ENCODE measurements at places on chromosomes 2 and 18.

DNA sequence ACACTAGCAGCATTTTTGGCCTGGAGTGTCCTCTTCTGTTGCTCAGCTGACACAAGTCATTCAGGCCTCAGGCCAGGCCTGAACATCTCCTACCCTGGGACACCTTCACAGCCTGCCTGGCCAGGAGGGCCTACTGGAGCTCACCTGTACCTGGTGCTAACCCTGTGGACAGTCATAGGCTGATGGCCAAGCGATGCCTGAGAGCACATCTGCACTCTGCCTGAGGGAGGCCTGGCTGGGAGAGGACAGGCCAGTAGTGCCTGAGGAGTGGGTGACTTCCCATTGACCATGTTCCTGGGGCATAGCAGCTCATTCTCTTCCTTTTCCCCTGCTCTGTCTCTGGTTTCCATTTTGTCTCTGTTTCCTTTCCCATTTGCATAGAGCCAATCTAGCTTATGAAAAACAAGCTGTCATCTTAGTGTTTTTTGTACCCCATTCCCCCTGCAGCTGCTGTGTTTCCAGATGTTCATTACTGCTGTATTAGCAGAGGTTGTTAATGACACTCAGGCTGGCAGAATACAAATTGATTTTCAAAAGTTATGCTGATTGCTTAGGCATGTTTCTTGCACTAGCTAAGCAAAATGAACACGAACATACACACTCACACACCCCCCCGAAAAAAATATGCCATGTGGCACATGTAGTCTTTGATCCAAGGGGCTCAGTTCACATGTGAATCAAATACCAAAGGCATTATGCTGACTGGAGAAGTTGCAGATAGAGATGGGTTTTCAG lies 149.7 kb upstream of the HS6ST1 start:
- DNase-seq: no peak

DNA sequence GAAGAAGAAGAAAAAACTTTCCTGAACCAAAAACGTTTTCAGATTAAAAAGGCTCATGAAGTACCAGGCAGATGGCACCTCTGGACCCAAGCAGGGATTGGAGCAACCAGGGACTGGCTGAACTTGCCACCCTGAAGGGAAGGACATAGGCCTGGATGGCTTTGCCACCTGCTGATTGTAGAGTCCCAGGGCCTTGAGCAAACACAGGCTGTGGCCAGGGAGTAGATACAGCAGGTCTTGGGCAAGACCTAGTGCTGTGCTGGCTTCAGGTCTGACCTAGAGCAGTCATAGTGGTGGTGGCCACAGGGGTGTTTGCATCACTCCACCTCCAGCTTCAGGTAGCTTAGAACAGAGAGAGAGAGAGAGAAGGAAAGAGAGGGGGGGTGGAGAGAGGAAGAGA lies 231.5 kb upstream of the FBXO11 start:
- no peak for DNase-seq

GRCh38 chr2:49943944-49944778 lies 789.8 kb upstream of the FSHR start:
- no peak for DNase-seq

DNA sequence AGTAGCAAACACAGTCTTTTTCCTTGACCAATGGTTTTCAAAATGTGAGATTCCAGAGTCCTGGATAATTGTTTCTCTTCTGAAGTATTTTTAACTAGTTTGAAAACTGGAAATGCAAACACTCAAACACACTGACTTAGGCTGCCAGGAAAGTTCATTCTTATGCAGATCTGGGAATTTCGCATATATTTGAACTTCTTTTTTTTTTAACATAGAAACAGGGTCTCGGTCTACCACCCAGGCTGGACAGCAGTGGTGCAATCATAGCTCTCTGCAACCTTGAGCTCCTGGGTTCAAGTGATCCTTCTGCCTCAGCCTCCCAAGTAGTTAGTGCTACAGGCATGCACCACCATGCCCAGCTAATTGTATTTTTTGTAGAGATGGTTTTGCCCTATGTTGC lies 79.6 kb downstream of the DYM start:
- no peak for DNase-seq

DNA sequence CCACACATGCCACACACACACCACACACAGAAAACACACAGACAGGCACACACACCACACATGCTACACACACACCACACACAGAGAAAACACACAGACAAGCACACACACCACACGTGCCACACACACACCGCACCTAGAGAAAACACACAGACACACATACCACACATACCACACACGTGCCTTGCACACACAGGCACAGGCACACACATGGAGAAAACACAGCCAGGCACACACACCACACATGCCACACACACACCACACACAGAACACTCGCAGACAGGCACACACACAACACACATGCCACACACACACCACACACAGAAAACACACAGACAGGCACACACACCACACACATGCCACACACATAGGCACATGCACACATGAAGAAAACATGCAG lies 242.1 kb upstream of the MYT1L start:
- no peak for DNase-seq

DNA sequence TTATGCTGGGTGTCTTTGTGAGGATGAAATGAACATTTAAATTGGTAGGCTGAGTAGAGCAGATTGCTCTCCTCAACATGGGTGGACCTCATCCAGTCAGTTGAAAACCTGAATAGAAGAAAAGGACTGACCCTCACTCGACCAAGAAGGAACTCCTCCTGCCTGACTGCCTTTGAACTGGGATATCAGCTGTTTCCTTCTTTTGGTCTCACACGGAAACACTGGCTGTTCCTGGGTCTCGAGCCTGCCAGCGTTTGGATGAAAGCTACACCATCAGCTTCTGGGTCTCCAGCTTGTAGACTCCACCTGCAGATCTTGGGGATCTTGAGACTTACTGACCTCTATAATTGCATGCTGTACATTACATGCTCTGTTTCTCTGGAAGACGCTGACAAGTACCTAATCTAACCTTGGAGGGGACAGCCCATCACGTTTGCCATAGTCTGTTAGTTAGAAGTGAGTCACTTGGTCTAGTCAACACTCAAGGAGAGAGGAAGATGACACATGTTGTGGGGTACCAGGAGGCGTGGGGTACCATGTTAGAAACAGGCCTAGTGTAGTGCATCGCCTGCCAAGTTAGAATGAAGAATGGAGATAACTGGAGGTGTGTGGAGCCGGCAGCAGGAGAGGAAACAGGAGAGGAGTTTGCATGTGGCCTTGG lies 267.0 kb downstream of the MREG start:
- no peak for DNase-seq

- DNase-seq: no peak
Observed at GRCh38 chr2:43251171-43251731, 24.8 kb upstream of the ZFP36L2 start.

GRCh38 chr18:65214456-65214855 lies 536.4 kb upstream of the CDH7 start:
- no peak for DNase-seq

- DNase-seq: no peak
Observed at GRCh38 chr2:85611217-85611704, 605 bp downstream of the C2orf68 start.

GRCh38 chr2:20111311-20112131 lies 60.1 kb upstream of the LAPTM4A start:
- DNase-seq: no peak

DNA sequence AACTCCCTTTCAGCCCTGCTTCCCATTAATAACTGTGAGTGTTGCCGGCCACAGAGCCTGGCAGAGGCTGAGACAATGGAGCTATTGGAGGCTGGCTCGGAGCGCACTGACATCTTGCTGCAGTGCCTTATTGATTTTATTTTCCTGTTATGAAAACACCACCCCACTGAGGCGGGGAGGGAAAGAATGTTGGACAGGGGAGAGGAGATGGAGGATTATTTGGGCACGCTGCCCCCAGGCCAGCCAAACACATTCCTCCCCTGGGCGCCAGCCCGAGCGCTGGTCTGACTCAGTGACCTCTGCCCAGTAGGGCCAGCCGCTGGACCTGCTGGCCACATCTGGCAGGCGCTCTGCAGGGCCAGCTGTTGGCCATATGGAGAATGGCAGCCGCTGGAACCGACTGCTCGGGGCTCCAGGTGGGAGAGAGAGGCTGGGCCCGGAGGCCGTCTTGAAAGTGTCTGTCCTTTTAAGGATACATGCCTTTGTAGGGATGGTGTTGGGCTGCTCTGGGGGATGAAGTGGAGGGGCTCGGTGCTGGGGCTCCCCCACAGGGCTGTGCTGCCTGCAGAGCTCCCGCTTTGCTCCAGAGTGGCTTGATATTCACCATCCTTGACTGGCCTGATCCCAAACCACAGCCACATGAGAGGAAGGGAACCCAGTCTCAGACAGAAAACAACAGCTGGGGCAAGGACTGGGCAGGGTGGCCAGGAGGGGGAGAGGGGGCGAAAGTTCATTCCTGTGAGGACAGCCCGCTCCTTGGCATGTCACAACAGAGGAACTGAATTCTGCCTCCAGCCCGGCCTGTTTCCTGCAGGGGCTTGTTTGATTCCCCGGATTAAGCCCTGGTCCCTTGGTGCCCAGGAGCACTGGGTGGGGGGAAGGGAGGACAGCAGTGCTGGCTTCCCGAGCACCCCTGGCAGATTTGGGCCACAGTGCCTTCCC lies 179.0 kb downstream of the KLHL29 start:
- DNase-seq: no peak

DNA sequence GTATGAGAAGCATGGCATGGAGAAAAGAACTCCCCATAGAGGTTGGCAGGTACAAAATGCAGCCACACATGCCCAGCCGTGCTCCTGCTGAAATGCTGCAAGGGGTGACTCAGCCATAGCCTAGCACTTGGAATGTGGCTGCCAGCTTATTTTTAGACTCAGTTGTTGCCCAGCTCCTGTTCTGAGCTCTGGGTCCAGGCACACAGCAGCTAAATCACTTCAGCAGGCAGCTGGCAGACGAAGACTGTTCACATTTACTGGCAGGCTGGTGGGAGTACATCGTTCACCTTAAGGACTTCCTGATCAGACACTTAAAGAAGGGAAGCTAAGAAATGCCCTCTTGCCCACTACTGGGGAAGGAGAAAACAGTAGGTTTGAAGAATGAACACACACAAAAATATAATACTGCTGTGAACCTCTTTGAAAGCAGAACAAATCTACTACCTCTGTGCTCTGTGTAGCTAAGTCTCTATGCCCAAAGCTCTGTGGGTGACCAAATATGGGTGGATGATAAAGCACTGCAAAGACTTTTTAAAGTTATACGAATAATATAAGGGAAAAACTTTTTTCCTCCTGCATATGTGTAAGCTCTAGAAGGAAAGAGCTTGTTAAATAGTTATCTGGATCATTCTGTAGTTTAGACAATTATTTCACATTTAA lies 146.1 kb downstream of the LNPK start:
- DNase-seq: peak; percentile 20

- DNase-seq: no peak
Observed at GRCh38 chr2:97743913-97744312, 30.5 kb downstream of the ZAP70 start.

- DNase-seq: peak; percentile 9
Observed at GRCh38 chr2:174342686-174343342, 8.1 kb downstream of the SP9 start.

DNA sequence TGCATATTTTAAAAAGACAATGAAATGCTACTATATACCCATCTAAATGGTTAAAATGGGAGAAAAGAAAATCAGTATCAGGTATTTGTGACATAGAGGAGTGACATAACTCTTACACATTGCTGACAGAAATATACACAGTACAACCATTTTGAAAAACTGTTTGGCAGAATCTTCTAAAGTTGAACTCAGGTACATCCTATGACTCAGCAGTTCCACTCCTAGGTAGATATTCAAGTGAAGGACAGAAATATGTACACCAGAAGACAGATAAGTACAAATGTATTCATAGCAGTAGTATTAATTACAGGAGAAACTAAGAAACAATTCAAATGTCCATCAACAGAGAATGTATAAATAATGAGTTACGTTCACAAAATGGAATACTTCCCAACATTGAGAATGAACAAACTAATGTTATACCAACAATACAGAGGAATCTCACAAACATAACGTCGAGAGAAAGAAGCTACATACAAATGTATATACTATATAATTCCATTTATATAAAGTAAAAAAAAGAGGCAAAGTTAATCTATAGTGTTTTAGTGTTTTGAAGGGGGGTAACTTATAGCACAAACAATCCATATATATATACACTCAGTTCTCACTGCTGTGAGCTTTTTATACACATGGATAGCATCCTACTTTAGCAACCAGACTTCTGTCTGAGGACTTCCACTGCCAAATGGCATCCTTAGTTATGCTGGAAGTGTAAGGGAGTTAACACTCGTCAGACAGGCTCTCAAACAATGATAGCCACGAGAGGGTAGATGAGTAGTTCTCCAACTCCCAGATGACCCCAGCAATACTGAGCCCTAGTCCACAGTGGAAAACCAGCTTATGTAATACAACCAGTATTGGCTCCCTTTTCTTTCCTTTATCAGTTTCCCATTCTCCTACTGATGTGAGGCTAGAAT lies 172.5 kb downstream of the NBAS start:
- no peak for DNase-seq

GRCh38 chr2:105315314-105315713 lies 14.2 kb downstream of the TGFBRAP1 start:
- DNase-seq: no peak

DNA sequence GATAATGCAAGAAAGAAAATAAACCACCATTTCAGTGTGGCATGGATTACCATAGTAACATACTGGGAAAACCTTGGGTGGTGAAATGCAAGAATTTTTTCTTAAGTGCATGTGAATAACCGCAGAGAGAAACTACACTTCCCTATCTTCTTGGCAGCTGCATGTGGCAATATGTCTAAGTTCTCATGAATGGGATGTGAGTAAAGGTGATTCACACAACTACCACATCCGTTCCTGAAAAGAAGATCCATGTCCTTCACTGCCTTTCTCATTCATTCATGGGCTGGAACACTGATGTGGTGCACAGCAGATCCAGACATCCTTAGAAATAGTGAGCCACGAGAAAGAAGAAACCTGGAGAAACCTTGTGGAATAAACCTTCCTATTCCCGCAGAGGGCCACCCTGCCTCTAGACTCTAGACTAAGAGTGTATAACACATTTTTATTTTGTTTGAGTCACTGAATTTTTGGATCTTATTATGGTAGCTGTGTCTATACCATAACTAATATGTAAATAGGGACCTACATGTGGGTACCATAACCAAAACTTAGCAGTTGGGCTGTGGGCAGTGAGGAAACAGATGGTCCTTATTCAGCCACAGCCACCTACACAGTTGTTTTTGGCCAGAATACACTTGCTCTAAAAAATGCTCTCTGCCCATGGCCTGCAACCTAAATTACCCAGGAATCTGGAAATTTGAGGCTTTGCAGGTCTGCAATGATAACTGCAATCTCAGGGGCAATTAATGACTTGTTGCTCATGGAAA lies 573.3 kb downstream of the LRP1B start:
- no peak for DNase-seq
